ENCODE measurements at places on chromosomes 4 and X. TPM values are rescaled to one million over a fixed set of nuclear protein-coding genes. Genes with fewer than 3 reads are reported as not detected.

The FABP2 gene
- not detected for total RNA-seq

The NDST4 gene
- total RNA-seq, result not detected

The CXorf49 gene
- not detected for total RNA-seq

The CITED1 gene
- under 0.01 TPM for total RNA-seq

The H2BW2 gene
- total RNA-seq, result not detected

The TMEM35A gene
- total RNA-seq, result 4.8 TPM

The KLHL4 gene
- 51.8 TPM for total RNA-seq

The FGF13 gene
- total RNA-seq, result 46.0 TPM

The CENPI gene
- total RNA-seq, result 4.2 TPM

The PDLIM3 gene
- total RNA-seq, result 58.5 TPM

The TDO2 gene
- not detected for total RNA-seq

The CLDN34 gene
- 0.20 TPM for total RNA-seq

The SULT1B1 gene
- 8.3 TPM for total RNA-seq

The SGMS2 gene
- 31.8 TPM for total RNA-seq

The SSX2B gene
- total RNA-seq, result not detected

The MTNR1A gene
- not detected for total RNA-seq

The TMPRSS11A gene
- total RNA-seq, result not detected

The SPRY1 gene
- total RNA-seq, result 18.3 TPM

The ZNF157 gene
- total RNA-seq, result not detected

The SYP gene
- under 0.01 TPM for total RNA-seq

The CYBB gene
- not detected for total RNA-seq

The CPLX1 gene
- not detected for total RNA-seq

The F9 gene
- not detected for total RNA-seq

The GSX2 gene
- not detected for total RNA-seq

The ASB12 gene
- not detected for total RNA-seq

The USP26 gene
- total RNA-seq, result not detected
